AG09319 (cell line): ENCODE measurements at places on chromosomes 2 and 18.

- DNase-seq = no peak
These were observed 58.6 kb downstream of the NCAPH start for GRCh38 chr2:96393989-96394761.

DNA sequence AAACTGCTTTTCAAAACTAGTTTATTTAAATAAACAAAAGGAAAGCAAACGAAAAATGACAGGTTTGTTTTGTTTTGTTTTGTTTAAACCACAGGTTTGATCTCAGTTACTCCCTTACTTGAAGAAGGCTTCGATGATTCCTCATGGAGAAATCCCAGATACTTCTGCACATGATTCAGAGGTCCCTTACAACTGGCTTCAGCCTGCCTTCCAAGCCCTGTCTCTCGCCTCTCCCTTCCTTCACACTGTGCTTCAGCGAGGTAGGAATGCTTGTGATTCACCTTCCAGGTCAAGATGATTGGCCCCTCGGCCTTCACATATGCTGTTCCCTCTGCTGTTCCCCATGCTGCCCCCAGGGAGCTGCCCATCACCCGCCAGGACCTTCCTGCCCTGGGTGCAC is 104.1 kb upstream of the ITGA6 start:
- no peak for DNase-seq

- no peak for DNase-seq
These were observed 52.6 kb upstream of the TPO start for GRCh38 chr2:1360557-1361250.

GRCh38 chr2:29763371-29763770 is 158.0 kb downstream of the ALK start:
- no peak for DNase-seq

DNA sequence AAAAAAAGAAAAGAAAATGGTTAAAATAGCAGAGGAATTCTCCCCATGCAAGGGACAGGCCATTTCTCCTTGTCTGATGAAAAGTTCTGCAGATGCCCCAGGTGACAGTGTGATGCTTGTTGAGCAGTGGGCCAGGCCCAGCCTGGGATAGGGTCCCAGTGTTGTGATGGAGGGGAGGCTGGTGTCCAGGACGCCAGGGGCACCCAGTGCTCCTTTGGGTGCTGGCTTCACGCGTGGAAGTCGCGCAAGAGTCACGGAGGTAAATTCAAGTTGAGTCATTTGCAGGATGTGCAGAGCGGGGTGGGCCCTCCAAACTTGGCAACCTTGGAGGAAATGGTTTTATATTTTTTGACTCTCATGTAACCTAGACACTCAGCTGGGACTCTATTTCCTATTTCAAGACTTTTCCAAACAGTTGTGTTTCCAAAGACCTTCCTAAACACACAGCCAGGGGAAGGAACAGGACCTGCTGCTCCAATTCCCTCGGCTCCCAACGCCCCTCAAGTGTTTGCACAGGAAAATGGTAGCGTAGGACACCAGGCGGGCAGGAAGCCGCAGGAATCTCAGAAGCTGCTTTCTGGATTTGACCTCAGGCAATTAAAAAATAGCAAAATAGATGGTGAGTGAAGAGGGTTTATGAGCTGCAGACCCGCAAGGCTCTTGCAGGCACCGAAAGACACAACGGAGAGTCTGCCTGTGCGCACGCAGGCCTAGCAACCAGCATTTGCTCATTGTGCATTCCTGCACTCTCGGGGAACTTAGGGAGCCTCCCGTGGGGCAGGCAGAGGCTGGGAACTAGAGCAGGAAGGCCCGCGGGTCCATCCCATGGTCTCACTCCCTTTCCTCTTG is 107.1 kb upstream of the ODC1 start:
- DNase-seq = no peak

DNA sequence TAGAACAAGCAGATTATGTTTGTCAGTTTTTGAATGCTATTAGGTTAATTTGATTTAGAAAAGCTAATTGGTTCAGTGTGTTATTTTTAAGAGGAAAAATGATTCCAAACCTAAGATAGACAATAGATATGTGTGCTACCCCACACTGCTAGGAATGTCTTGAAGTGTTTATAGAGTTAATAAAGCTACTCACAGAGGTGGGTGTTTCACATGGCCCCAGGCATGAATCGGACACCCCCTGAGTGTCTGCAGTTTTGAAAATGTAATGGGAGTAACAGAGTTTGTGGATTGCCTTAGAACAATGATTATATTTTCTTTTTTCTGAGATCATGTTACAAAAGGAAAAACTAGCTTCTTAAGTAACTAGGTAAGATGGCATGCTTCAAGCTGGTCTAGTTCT is 348.3 kb downstream of the ADCYAP1 start:
- DNase-seq = no peak

GRCh38 chr2:206263959-206264603 is 10.4 kb upstream of the ZDBF2 start:
- no peak for DNase-seq

DNA sequence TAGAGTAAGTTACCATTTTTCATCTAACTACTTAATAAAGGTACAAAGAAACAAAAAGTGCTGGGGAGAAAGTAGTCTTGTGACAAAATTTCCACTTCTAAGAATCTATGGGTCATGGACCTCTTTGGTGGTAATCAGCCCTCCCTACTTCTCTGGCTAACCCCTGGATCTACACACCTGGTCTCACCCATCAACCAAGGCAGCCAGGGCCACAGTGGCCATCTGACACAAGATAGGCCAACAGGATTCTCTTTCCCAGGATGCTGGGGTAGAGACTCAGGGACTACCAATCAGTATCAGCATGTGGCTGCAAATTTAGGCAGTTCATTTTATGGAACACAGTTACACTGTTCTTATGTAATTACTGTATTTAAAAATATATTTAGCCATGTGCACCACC is 17.8 kb downstream of the RNF149 start:
- DNase-seq = no peak

DNA sequence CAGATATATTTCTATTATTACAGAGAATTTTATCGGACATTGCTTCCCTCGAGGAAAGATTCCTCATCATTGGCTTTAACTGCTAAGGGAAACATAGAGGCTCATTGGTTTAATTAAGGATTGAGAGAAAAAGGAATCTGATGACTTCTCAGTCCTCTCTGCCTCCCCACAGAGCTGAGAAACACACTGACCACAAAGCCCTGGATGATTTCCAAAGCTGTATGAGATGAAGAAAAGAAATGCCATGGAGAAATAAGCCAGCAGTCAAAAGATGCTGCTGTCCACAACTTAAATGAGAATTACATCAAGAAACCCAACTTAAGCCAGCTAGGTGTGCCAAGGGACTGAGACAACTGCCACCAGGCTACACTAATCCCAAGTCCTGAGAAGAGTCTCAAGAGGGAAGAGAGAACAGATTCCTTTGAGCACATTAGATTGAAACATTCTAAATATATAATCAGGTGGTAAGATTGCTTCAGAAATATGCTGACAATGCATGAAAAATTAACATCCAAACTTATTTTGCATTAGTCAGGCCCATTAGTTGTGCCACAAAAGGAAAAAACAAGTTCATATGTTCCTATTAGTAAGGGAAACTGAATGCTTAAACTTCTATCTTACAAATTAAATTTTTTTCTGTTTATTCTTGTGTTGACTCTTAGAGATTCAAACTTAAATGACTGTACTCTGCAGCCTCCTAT is 308.1 kb upstream of the CYRIA start:
- no peak for DNase-seq

GRCh38 chr2:161104054-161104553 is 56.1 kb upstream of the TANK start:
- DNase-seq = no peak

DNA sequence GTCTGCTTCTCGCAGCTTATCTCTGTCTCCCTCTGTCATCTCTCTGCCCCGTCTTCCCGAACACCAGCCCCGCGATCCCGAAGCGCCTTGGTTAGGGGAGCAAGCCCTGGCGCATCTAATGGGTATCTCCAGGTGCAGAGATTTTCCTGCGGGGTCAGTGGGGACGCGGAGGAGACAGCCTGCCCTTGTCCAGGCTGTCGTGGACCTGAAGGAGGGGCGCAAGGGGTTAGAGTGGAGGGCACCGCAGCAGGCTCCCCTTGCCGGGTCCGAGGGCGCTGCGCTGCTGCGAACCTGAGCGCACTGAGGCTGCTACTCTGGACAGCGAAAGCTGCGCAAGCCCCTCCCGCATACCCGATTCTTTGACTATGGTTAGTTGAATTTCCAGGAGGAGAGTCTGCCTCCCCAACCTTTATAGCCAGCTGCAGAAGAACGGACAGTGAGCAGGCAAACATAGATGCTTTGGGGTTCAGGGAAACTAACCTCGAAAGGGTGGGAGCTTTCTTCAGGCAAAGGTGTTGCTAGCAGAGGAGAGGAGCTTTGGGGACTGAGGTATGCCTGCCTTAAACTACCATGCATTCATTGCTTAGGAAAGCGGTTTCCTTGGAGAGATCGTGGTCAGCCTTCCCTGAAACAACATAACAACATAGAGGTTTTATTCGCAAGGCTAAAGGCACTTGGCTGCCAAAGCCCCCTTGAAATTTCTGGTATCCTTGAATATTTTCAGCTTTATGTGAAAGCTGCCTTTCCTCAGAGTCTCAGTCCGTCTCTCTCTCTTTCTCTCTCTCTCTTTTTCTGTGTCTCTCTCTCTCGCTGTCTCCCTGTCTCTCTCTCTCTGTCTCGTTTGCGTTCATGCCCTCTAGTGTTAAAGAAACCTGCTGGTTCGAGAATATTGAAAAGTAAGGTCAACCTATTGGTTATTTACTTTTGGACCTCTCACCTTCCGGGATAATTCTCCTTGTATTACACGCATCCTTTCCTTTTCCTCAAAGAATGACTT is 1.6 kb downstream of the GALNT13 start:
- no peak for DNase-seq

GRCh38 chr2:238601433-238602222 is 174.9 kb downstream of the ASB1 start:
- DNase-seq = peak; percentile 30

DNA sequence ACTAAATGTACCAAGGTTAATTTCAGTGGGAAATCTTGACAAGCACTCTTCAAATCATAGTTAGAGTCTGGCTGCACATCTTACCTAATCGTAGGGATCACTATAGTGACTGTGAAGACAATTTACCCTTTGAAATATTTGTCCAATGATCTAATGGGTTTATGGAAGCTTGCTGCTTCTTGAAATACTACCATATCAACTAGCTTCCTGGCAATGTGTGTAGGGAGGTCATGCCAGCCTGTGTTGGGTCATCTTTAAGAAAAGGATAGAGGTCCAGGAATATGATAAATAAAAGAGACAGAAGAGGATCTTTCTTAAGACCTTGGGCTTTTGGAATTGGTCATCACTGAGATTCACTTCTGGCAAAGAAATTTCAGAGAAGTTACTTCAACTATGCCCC is 84.4 kb downstream of the POLE4 start:
- DNase-seq = no peak

GRCh38 chr2:105262651-105263091 is 21.1 kb downstream of the GPR45 start:
- DNase-seq = no peak

DNA sequence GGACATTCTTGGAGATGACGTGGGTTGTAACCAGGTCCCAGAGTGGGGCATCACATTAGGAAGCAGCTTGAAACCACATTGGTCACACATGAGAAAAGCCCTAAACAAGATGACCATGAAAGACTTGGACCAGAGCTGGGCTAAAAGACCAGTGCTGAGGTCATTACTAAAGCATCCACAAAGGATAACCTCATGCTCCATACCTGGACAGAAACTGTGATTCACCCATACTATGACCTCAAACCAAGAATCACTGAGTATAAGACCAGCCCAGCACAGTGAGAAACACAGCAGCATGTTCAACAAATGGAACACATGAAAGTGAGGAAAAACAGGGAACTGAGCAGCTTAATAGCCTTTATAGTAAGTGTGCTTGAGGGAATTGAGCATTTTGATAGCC is 635.5 kb upstream of the NETO1 start:
- no peak for DNase-seq

GRCh38 chr2:181627545-181627944 is 29.4 kb downstream of the CERKL start:
- no peak for DNase-seq
